ENCODE measurements at places on chromosomes 16 and 17.

DNA sequence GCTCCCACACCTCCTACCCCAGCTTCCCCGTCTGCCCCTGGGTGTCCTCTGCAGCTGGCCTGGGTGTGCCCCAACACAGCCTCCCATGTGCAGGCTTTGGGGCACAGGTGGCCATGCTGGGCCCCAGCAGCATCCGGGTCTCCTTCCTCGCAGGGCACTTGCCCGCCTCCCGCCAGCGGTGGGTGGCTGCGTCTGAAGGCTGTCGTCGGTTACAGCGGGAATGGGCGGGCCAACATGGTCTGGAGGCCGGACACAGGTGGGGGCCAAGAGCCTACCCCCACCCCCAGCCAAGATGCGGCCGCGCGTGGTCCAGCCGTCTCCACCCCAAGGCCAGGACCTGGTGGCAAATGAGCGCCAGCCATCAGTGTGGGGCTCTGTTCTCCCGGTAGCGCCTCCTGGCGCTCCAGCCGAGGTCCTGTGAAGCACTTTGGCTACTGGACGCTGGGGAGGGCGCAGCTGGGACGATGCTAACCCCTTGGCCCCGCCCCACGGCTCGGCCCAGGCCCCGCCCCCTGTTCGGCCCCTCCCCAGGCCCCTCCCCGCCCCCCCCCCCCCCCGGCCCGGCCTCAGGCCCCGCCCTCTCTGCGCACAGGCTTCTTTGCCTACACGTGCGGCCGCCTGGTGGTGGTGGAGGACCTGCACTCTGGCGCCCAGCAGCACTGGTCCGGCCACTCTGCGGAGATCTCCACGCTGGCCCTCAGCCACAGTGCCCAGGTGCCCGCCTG, 7.3 kb upstream of the RHOT2 start:
- DNase-seq, result peak; percentile 95

- no peak for DNase-seq
These were observed 612.6 kb upstream of the C16orf82 start for GRCh38 chr16:26454102-26454501.

- DNase-seq, result no peak
These were observed 22.2 kb upstream of the RAB11FIP4 start for GRCh38 chr17:31369266-31369665.

- peak; percentile 41 for DNase-seq
These were observed 61.6 kb downstream of the GNA13 start for GRCh38 chr17:64994781-64995538.

DNA sequence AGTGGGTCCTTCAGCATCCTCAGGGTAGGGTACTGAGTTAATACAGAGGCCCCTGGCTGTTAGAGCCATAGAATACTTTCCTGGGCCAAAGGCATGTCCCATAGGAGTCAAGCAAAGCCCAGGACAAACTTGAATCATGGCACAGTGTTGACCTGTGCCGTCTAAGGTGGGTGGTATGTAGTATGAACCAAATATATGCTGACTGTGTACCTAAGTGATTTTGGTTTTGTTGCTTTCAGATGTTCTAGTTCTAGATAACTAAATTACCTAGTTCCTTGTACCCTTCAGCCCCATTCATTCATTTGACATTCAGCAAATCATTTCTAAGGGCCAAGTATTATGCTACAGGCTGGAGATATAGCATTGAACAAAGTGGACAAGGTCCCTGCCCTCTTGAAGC, 61.3 kb upstream of the GPRC5B start:
- DNase-seq, result no peak

GRCh38 chr16:78286065-78286464, 186.6 kb downstream of the WWOX start:
- no peak for DNase-seq

DNA sequence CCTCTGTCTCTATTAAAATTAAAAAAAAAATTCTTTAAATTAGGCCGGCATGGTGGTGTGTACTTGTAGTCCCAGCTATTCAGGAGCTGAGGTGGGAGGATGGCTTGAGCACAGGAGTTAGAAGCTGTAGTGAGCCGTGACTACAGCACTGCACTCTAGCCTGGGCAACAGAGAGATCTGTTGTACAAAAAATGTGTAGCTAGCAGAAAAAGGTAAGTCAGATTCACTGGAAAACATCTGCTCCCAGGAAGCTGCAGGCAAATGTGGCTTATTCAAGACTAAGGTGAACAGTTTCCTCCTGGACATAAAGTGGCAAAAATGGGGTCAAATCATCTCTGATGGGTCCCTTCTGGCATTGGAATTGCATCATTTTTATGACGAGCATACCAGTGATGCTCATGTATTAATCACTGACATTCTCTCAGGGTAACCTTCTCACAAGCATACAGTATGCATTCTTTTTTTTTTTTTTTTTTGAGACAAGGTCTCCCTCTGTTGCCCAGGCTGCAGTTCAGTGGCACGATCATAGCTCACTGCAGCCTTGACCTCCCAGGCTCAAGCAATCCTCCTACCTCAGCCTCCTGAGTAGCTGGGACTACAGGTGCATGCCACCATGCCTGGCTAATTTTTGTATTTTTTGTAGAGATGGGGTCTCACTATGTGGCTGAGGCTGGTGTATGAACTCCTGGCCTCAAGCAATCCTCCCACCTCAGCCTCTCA, 48.7 kb downstream of the CPPED1 start:
- DNase-seq, result no peak

DNA sequence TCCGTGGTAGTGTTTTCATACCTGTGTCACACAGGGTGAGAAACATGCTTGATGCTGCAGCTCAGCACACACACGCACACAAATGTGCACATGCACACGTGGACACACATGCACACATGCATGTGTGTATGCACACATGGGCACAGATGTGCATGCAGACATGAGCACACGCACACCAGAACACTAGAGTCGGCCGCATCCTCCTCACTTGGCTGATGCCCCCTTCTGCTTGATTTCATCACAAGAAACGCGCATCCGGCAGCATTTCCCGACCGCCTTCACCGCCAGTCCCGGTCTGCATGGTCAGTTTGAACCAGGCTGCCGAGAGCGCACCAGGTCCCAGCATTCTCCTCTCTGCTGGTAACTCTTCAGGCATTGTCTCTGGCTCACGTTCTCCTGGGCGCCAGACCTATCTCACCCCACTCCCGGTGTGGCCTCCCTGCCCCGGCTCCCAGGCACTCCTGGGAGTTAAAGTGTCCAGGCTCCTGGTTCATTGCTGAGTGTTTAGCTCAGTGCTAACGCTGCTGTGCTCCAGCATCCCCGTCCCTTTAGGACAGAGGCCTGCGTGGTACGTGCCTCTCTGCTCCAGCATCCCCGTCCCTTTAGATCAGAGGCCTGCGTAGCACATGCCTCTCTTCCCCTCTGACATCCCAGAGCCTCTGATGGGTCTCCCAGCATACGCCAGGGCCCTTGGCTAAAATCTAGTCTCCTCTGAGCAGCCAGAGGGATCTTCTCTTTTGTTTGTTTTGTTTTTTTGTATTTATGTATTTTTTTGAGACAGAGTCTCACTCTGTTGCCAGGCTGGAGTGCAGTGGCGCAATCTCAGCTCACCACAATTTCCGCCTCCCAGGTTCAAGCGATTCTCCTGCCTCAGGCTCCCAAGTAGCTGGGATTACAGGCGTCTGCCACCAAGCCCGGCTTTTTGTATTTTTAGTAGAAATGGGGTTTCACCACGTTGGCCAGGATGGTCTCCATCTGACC, 16.0 kb downstream of the BAIAP2 start:
- DNase-seq, result no peak

- peak; percentile 78 for DNase-seq
These were observed 26.8 kb downstream of the GP2 start for GRCh38 chr16:20300312-20301097.

DNA sequence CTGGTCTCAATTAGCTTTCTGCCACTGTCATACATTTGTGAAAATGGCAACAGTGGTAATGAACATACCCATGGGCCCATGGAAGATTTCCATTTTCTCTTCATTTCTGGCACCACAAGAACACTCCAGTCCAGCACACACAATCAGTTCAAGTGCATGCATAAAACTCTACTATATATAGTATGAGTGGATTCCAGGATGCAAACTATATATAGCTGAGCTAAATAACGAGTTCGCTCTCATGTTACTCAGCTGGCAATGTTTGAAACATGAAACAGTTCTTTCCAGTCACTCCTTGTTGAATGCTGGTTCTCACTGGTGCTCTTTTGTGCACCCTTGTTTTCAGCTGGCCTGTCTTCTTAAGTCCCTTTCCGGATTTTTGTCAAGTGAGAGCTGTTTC, 75.2 kb upstream of the DHX40 start:
- DNase-seq, result no peak

GRCh38 chr16:30087181-30087898, 4.4 kb downstream of the TBX6 start:
- peak; percentile 87 for DNase-seq

GRCh38 chr17:67358612-67359011, 7.8 kb downstream of the PSMD12 start:
- no peak for DNase-seq

GRCh38 chr17:12992676-12993075, 25.2 kb downstream of the ELAC2 start:
- no peak for DNase-seq

GRCh38 chr17:46011711-46012505, 12.9 kb downstream of the STH start:
- DNase-seq, result no peak
